COR-L47 (cell line): ENCODE measurements at places on chromosomes 1 and 21.

DNA sequence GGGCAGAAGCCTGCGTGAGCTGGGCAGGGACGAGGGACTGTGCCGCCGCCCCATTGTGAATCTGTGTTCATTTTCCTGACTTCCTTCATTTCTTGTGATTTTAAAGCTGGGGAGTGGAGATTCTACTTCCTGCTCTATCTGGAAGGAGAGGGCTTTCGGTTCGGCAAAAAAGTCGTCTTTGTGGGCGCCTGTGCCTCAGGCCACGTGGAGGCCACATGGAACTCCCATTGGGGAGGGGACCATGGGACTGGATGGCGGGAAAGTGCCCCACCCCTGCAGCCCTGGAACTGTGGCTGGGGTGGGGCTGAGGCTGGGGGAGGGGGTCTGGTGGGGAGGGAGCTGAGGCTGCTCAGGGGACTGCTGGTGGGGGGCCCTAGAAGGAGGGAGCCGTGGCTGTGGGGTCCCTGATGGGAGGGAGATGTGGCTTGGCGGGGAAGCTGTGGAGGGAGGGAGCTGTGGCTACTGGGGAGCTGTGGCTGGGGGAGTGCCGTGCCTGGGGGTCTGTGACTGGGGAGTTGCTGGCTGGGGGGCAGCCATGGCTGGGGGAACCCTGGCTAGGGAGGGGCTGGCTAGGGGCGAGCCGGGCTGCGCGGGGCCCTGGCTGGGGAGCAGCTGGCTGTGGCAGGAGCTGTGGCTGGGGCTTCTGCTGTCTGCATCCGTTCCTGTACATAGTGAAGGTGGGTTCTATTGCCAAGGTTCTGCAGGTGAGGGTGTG, 31.5 kb downstream of the COL18A1 start:
- DNase-seq, result no peak

DNA sequence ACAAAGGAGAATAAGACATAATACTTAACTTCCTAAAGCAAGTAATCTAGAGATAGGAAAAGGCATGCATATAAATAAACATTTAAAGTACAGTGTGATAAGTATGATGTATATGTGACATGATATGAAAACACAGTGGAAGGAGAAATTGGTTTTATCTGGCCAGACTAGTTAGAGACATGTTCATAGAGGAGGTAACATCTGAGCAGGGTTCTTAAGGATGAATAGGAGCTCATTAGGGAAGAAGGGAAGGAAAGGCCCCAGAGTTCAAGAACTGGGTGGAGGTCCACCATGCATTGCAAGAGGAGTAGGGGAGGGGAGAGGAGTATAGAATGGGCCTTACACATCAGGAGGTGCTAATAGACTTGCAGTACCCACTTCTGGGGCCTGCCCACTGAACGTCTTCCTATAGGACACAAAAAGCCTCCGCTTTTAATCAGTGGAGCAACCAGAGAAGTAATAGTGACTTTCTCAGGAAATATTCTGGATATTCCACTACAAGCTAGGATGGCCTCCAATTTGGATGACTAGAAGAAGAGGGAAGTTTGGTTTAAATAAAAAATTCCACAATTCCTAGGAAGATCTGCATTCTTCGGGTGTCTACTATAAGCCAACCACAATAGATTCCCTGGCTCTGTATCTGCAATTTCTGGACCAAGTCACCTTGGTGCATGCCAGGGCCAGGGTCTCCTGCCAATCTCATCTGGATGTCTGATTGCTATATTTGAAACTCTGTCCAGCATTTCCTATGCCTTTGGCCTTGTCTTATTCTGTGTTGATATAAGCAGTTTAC, 41.9 kb downstream of the NGF start:
- no peak for DNase-seq

GRCh38 chr1:197200272-197200899, 53.9 kb upstream of the ASPM start:
- no peak for DNase-seq

DNA sequence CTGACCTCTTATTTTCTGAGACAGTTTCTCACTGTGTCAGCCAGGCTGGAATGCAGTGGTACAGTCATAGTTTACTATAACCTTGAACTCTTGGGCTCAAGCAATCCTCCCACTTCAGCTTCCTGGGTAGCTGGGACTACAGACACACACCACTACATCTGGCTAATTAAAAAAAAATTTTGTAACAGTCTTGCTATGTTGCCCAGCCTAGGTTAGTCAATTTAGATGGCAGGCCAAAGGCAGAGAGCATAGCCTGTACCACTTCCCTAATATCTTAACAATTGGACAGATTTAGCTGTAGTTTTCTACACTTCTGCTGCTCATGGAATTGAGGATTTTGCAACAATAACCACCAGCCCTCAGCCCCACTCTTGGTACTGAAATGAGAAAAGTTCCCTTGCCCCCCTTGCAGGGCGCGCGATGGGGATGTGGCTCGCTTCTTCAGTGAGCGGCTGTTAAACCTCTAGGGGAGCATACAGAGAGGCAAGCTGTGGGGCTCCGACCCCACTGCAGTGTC, 34.9 kb upstream of the PTGFRN start:
- DNase-seq, result no peak

- no peak for DNase-seq
Measured at GRCh38 chr1:155125946-155126555, 1.6 kb upstream of the EFNA1 start.

GRCh38 chr1:14783592-14783886, 185.1 kb downstream of the KAZN start:
- DNase-seq, result no peak
